ENCODE measurements at places on chromosomes 7 and 10.

GRCh38 chr7:45689011-45689796 is 115.0 kb downstream of the ADCY1 start:
- DNase-seq, result peak; percentile 57

DNA sequence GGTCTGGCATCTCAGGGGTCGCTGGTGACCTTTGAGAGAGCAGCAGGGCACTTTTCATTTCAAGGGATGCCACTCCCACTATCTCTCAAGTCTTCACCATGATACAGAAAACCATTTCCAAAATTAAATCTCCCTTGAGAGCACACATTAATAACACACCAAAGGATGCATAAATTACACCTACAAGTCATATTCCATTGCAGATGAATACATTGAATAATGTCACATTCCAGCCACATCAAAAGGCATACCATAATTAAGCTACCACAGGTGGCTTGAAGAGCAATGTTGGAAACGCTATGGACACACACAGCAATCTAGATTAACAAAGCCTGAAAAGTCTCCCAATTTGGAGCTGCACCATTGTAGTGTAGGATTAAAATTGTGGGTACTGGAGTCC is 353.3 kb upstream of the ZMIZ1 start:
- DNase-seq, result no peak

DNA sequence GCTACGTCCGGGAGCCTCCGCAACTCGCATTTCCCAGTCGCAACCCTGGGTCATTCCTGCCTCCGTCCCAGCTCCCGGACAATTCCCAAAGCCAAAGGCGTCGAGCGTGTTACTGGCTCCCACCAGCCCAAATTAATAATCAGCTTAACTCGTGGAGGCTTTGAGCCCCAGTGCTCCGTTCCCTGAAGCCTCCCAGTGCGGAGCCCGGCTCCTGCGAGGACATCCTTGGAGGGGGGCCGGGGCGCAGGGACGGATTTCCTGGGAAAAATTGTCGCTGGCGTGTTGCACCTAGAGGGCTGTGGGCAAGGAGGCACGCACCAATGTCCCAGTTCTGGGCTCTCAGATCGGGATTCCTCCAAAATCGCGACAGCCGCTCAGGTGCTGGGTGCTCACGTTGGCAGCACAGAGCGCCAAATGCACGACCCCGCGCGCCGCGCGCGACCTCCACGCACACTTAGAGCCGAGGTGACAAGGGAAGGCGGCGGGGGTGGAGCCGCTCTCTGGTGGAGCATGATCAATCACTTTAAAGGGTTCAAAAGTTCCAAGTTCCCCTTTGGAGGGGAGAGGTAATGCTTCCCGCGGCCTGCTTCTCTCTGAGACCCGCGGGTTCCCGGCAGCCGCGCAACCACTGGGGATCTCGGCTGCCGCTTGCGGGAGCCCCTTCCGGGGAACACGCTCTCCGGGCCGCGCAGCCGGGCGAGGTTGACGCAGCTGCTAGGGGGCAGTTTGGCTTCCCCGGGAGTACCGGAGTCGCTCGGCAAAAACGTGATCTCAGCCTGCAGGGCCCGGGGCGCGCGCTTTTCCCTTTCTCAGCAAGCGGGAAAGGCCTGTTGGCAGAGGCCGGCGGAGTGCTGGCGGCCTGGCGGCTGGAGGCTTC is 25.5 kb downstream of the SKIDA1 start:
- peak; percentile 37 for DNase-seq

- DNase-seq, result peak; percentile 66
Measured at GRCh38 chr10:104300002-104300735, 31.2 kb downstream of the GSTO2 start.

DNA sequence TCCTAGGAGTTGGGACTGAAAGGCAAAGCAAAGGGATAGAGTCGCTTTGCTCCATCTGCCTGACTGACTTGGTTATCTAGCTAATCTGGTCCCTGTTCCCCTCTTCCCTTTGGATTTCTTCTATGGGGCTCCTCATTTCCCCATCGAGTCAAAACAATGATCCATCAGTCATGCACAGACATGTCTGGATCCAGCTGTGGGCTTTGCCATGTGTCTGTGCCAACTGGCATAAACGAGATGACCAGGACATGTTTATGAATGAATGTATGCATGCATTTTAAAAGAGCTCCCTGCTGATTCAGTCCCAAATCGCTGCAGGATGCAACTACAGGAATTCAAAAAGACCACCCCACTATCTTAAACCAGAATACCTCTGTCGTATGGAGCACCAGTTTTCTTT is 122.0 kb downstream of the ARL4A start:
- DNase-seq, result no peak

- DNase-seq, result no peak
Measured at GRCh38 chr10:53135897-53136253, 363.3 kb upstream of the MBL2 start.

- DNase-seq, result peak; percentile 89
Measured at GRCh38 chr7:78326876-78327275, 528.3 kb downstream of the PHTF2 start.

- DNase-seq, result no peak
Measured at GRCh38 chr7:65927489-65928448, 54.2 kb downstream of the GUSB start.

DNA sequence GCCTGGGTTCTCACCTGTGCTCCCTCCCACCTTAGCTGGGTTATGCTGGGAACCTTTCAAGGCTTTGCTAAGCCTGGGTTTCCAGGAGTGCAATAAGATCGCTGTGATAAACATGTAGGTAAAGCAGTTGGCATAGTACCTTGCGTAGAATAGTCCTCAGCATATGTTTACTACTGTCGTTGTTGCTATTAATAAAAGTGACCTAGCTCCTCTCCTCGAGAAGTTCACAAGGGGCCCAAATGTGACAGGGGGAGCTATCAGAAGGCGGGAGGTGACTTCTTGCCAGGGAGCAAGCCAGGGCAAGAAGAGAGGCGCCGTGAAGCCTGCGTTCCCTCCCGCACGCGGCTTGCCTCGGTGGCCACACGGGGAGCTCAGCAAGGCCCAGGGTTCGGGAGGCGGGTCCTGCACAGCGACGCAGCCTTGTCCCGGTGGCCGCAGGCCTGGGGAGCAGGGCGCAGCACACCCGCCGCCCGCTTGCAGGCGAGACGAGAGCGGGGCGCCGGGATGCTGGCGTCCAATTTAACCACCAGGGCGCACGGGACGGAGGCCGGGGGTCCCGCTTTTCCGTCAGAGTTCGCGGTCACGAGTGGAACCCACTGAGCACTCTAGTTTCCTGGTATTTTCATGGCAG is 106.2 kb downstream of the SNX10 start:
- peak; percentile 55 for DNase-seq

DNA sequence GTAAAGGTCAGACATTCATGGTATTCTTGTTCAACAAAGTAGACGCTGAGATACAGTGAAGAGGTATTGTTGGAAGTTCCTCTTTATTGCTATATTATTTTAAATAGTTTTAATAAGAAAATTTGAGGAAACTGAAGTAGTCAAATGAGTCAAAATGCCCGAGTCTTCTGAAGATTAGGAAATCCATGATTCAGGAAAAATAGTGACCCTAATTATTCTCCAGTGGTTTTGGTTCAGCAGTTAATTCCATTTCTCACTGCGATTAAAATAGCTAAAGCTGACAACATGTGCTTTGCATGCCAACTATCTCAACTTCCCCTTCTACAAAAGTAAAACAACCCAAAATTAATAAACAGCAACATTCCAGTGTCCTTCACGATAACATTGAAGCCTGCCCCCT is 32.7 kb upstream of the PFKP start:
- DNase-seq, result no peak

- DNase-seq, result peak; percentile 56
Measured at GRCh38 chr7:44194069-44194468, 4.8 kb upstream of the GCK start.

DNA sequence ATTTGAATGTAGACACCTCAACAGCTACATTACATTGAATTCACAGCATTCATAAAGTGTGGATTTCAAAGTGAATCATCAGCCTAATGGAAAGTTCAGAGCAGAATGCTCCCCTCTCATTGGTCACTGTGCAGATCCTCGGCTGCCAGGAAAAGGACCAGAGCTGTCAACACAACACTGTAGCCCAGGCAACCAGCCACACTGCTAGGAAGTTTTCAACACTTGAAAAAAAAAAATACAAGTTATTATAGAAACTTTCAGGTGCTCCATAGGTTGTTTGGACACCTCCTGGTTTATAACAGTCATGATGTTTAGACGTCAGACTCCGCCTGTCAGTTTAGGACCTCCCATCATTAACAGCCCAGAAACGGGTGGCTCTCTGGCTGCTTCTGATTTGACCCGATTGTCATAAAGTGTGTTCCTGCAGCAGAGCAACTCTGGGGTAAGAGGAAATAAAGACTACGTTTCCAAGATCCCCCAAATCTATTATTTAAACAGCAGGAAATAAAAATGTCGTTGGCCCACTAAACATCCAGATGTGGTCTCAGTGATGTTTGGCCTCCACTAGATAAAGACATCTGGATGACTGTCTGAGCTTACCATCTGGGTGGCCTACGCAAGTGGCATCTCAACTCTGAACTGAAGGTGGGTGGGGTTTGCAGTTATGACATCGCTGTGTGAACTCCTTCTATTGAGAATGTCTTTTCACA is 117.4 kb downstream of the CABCOCO1 start:
- DNase-seq, result peak; percentile 88

- no peak for DNase-seq
Measured at GRCh38 chr10:70568781-70569495, 33.6 kb downstream of the PRF1 start.

DNA sequence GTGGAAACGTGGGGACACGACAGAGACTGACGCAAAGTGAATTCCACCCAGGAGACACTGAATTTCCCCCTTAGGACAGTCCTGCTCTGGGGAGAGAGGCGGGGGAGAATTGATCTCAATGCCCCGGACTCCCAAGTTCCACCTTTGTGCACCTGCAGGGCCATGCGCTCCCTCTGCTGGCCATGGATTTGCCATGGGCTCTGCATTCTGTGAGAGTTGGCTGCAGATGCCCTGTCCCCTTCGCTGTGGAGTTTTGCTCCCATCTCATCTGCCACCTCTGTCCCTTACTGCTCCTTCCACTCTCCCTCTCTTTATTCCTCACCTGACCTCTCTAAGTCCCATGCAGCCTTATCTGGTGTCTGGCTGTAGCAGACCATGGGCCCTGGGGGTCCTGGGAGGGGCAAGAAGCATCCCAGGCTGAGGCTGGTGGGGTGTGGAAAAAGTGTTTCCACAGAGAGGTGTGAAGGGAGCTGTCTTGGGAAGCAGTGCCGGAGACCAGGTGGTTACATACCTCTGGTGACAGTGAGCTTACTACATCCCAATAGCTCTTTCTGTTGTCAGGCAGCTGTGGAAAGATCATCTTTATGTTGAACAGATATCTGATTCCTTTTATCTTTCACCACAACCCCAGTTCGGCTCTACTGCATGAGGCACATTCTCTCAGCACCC is 14.3 kb downstream of the GHRHR start:
- peak; percentile 51 for DNase-seq

GRCh38 chr10:20598590-20598989 is 298.5 kb downstream of the NEBL start:
- DNase-seq, result peak; percentile 89

DNA sequence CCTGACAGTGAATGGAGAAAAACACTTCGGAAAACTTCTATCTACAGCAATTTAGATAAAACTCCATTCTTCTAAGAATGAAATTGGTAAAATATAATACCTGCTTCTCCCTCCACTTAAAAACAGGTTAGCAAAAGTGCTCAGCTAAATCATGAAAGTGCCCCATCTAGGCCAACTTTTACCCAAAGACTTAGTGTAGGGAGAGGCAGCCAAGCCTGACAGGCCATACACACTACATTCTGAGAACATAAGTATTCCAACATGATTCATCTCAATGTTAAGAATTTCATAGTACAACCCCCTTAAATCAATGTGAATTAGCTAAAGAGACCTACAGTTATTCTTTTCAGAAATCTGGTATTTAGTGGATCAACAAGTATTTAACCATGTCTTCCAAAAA is 7.2 kb downstream of the FAM3C start:
- no peak for DNase-seq

- DNase-seq, result no peak
Measured at GRCh38 chr7:29647020-29647654, 83.5 kb downstream of the PRR15 start.

All from kidney tubule cell (primary cell).